ENCODE measurements at places on chromosomes 2 and 18. TPM values are rescaled to one million over a fixed set of nuclear protein-coding genes. Genes with fewer than 3 reads are reported as not detected.

GRCh38 chr2:40177366-40177765 lies 274.5 kb downstream of the SLC8A1 start:
- DNase-seq = no peak

- no peak for DNase-seq
These were observed 82.6 kb downstream of the FANCL start for GRCh38 chr2:58158481-58158880.

Gene APCDD1
- 10.0 TPM for total RNA-seq

- DNase-seq = no peak
These were observed 8.0 kb downstream of the TEX261 start for GRCh38 chr2:70986499-70987189.

GRCh38 chr2:219596954-219597551 lies 604 bp upstream of the STK11IP start:
- DNase-seq = no peak

DNA sequence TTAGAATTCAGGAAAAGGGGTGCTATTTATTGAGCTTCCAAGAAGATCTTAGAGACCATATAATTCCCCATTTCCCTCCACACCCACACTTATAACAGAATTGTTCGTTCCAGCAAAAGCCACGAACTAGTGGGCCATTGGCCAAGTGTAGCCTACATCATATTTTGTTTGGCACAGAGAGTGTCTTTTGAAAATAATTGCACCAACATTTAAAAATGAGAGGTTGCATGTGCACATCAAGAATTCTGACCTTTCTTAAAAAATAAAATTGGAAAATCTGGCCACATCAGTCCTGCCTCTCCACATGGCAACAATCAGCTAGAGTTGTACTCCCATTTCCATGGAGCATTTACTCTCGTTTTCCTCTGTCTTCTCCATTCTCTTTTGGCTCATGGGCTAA lies 655.5 kb upstream of the FANCL start:
- DNase-seq = no peak

Measured in transverse colon (tissue), 4 donors.